AG08395 (cell line): ENCODE measurements at places on chromosomes 4 and X.

DNA sequence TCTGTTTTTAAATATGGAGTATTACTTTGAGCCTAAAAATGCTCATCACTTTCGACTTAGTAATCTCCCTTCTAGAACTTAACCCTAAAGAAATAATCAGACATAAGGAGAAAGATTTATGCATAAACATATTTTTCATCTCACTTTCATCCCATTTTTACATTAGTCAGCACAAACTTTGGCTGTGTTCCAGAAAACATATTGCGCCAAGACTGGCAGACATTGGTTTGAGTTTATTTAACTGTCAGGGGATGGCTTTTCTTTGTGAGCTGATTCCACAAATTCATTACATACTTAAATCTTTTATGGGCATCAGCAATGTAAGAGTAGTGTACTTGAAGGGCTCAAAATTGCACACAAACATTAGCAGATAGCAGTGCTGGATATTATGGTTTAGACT is 23.7 kb downstream of the MAOA start:
- DNase-seq = no peak

DNA sequence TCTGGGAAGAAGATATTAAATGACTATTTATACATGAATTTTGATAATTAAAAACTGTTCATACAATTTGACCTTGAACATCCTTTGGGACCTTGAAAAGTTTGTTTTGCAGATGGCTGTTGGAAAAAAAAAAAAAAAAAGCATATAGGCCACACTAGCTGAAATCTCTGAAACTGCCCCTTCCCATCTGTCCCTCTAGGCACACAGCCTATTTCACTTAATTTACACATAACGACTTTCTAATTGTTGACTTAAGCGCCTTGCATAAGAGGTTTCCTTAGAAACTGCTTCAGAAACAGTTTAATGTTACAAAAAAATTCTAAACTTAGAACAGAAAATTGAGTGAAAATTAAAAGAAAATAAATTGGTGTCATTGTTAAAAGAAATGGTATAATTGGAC is 131.0 kb downstream of the COX18 start:
- DNase-seq = no peak

- DNase-seq = no peak
Observed at GRCh38 chrX:123581586-123581985, 151.3 kb downstream of the THOC2 start.

- no peak for DNase-seq
Observed at GRCh38 chrX:48883729-48884128, 13.8 kb downstream of the TIMM17B start.

DNA sequence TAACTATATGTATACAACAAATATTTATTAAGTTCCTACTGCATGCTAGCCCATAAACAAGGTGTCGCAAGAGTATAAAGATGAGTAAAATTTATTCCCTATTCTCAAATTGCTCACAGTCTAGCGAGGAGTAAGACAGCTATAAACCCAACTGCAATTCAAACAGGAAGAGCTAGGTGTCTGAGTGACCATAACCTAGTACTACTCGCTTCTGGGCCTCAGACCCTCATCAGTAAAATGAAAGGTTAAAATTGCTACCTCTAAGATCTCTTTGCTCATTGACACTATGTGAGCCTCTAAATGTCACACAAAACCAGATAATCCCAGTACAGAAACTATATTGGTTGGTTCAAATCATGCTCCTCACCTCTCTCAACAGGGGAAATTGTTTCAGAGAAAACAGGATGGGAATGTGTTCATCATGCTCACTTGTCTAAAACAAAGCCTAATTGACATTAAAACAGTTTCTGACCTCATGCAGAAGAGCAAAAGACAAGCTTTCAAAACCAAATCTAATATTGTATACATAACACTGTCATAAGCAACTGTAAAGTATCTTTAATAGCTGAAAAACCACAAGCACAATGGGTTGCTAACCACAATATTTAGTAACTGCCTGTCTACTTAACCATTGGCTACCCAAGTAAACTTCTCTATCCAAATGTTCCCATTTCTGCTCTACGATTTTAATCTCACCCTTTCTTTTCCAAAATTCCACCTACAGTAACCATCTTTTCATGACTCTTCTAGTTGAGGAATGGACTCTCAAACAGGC is 264.6 kb upstream of the FMR1 start:
- DNase-seq = no peak

GRCh38 chr4:85477534-85477933 is 2.6 kb downstream of the ARHGAP24 start:
- DNase-seq = no peak

GRCh38 chr4:72954811-72955210 is 114.7 kb downstream of the COX18 start:
- no peak for DNase-seq
